ENCODE measurements at places on chromosomes 13 and 19.

- peaks cover 4% of the 10 kb centered on the region for H3K4me1 ChIP-seq
- no peak overlapping the region for H3K27ac ChIP-seq
- H3K36me3 ChIP-seq: no peaks in the 10 kb centered on the region
These were observed 144.2 kb downstream of the SPRY2 start for GRCh38 chr13:80196756-80197155.

DNA sequence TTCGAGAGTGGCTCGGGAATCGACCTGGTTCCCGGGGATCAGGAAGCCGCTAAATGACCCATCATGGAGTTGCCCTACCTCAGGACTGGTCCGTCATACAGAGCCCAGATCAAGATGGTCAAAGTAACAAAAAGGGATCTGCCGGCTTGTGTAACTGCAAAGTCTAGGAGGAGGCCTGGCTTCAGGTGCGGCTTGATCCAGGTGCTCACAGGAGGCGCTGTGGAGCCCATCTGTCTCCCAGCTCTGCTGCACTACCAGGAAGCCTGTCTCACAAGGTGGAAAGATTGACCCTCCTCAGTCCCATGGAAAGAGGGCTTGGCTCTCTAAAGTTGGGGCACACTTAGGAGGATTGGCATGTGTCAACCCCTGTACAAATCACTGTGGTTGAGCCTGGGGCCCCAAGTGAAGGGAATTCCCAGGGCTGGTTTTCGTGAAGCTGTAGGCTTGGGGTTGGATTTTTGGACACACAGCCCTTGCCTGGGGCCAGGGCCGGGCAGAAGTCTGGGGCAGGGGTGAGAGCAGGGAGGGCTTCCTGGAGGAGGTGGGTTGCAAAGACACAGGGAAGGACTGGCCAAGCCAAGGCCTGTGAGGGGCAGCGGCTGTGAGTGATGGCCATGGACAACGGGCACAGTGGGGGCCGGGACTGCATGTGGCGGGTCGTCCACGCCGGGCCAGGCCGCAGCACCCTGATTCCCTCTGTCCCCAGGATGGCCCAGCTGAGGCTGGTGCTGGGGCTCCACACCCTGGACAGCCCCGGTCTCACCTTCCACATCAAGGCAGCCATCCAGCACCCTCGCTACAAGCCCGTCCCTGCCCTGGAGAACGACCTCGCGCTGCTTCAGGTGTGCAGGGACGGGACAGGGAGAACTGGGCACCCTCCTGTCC is 4.2 kb downstream of the GZMM start:
- no peak overlapping the region for H3K4me3 ChIP-seq
- no peaks in the 10 kb centered on the region for H3K27me3 ChIP-seq
- H3K36me3 ChIP-seq: no peaks in the 10 kb centered on the region
- H3K4me1 ChIP-seq: no peaks in the 10 kb centered on the region
- no peak for DNase-seq

- DNase-seq: no peak
- H3K27ac ChIP-seq: no peak overlapping the region
- no peak overlapping the region for H3K4me3 ChIP-seq
- no peaks in the 10 kb centered on the region for H3K4me1 ChIP-seq
These were observed 1952.0 kb upstream of the PCDH20 start for GRCh38 chr13:63367522-63368198.

GRCh38 chr19:2464389-2464788 is 7.6 kb upstream of the LMNB2 start:
- no peaks in the 10 kb centered on the region for H3K4me1 ChIP-seq
- peak overlapping the region; percentile 9 for H3K27ac ChIP-seq
- H3K36me3 ChIP-seq: no peaks in the 10 kb centered on the region
- no peak overlapping the region for H3K4me3 ChIP-seq
- H3K27me3 ChIP-seq: no peaks in the 10 kb centered on the region

DNA sequence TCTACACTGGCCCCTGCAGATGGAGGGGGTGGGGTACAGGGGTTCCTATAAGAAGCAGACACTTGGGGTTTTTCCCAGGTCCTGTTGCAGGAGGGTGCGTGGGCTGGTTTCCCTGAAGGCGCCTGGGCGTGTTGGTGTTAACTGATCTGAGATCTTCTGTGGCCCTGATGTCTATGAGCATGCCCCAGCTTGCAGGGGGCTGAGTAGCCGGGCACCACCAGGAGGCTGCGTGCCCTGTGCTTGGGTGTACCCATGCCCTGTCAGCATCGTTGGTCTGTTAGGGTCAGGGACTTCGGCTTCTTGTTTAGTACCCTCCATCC is 45.3 kb downstream of the CAPN12 start:
- peaks cover 10% of the 10 kb centered on the region for H3K4me1 ChIP-seq
- no peaks in the 10 kb centered on the region for H3K27me3 ChIP-seq
- DNase-seq: no peak

GRCh38 chr19:55103190-55103589 is 14.2 kb downstream of the PPP1R12C start:
- DNase-seq: no peak
- H3K27ac ChIP-seq: no peak overlapping the region
- H3K27me3 ChIP-seq: no peaks in the 10 kb centered on the region
- H3K4me1 ChIP-seq: peaks cover 5% of the 10 kb centered on the region
- H3K36me3 ChIP-seq: peaks cover 3% of the 10 kb centered on the region
- no peak overlapping the region for H3K4me3 ChIP-seq

DNA sequence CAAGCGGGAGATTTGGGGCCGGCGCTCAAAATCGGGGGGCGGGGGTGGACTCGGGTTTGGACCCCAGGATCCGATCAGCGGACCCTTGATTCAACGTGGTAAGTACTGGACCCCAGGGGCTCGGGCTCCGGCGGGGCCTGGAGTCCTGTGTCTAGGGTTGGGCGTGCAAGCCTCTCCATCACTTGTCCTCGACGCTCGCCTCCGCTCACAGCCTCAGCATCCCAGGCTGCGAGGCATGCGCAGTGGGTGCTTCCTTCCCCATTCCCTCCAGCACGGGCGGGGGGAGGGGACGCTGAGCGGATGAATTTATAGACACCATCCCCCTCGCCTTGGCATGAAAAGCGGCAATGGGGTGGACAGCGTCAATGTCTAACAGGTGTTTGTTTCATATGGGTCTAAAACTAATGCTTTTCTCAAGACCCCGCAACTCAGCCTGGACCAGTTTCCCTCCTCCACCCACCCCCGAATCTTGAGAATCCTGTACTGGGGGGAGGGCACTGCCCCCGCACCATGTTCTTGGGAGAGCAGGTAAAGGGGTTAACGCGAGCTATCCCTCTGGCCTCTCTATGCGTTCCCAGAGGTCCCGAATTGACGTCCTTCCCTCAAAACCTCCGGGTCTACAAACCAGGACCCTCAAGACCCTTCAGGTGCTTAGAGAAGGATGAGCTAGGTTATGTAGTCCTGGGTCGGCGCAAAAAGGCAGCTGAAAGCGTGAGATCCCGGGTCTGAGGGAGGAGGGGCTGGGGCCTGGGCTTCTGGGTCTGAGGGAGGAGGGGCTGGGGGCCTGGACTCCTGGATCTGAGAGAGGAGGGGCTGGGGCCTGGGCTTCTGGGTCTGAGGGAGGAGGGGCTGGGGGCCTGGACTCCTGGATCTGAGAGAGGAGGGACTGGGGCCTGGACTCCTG is 579 bp downstream of the CPT1C start:
- peak; percentile 85 for DNase-seq
- no peaks in the 10 kb centered on the region for H3K36me3 ChIP-seq
- H3K4me3 ChIP-seq: peak overlapping the region; percentile 25
- H3K4me1 ChIP-seq: peaks cover 4% of the 10 kb centered on the region

- H3K27me3 ChIP-seq: no peaks in the 10 kb centered on the region
- H3K4me3 ChIP-seq: no peak overlapping the region
- H3K36me3 ChIP-seq: no peaks in the 10 kb centered on the region
These were observed 14.4 kb downstream of the GRTP1 start for GRCh38 chr13:113349491-113349890.

GRCh38 chr13:110652231-110652730 is 36.9 kb downstream of the NAXD start:
- no peaks in the 10 kb centered on the region for H3K4me1 ChIP-seq
- H3K36me3 ChIP-seq: peaks cover 7% of the 10 kb centered on the region
- H3K4me3 ChIP-seq: no peak overlapping the region
- no peaks in the 10 kb centered on the region for H3K27me3 ChIP-seq
- no peak for DNase-seq
- H3K27ac ChIP-seq: no peak overlapping the region

DNA sequence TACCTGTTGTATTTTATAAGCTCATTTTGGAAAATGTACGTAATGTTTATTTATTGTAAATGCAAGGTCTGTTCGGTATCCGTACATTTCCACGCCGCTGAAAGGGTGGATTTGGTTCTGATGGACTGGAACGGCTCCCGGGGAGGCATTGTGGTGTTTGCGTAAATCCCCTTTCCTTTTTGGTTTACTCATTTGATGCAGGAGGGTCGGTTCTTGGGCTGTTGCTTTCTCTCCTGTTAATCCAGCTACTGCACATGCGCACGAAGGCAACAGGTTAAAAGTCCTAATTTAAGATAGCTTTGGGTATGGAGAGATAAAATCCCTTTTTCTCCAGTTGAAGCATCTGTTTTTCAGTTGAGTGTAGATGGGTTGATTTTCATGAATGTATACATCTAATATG is 224.4 kb downstream of the TM9SF2 start:
- no peaks in the 10 kb centered on the region for H3K27me3 ChIP-seq
- H3K27ac ChIP-seq: no peak overlapping the region
- no peaks in the 10 kb centered on the region for H3K36me3 ChIP-seq
- no peak overlapping the region for H3K4me3 ChIP-seq

GRCh38 chr13:77892491-77892890 is 26.1 kb downstream of the EDNRB start:
- no peak overlapping the region for H3K4me3 ChIP-seq
- H3K27me3 ChIP-seq: no peaks in the 10 kb centered on the region
- peaks cover 42% of the 10 kb centered on the region for H3K4me1 ChIP-seq
- H3K27ac ChIP-seq: no peak overlapping the region
- DNase-seq: no peak

- H3K4me3 ChIP-seq: no peak overlapping the region
- no peak overlapping the region for H3K27ac ChIP-seq
- no peak for DNase-seq
- peaks cover 3% of the 10 kb centered on the region for H3K36me3 ChIP-seq
- peaks cover 28% of the 10 kb centered on the region for H3K4me1 ChIP-seq
These were observed 7.7 kb downstream of the NDUFB7 start for GRCh38 chr19:14563989-14564651.

DNA sequence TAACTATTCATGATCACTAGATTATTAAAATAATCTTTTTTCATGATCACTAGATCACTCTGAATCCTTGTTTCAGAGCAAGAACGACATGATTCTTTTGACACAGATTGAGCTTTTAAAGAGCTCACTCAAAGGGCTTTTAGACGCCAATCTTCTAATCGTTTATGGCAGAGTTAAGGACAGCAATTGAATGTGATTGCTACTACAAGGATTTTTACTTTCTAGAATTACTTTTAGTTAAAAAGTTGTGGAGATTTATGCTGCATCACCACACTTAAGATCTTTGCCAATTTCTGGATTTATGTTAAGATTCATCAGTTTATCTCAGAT is 1.3 kb downstream of the EXOSC8 start:
- H3K4me3 ChIP-seq: peak overlapping the region; percentile 93
- H3K4me1 ChIP-seq: peaks cover 6% of the 10 kb centered on the region
- no peak for DNase-seq
- H3K27me3 ChIP-seq: no peaks in the 10 kb centered on the region

- DNase-seq: no peak
- H3K4me1 ChIP-seq: peaks cover 85% of the 10 kb centered on the region
- H3K27ac ChIP-seq: peak overlapping the region; percentile 94
- no peaks in the 10 kb centered on the region for H3K27me3 ChIP-seq
- H3K4me3 ChIP-seq: no peak overlapping the region
These were observed 17.8 kb downstream of the GJA3 start for GRCh38 chr13:20142927-20143480.

DNA sequence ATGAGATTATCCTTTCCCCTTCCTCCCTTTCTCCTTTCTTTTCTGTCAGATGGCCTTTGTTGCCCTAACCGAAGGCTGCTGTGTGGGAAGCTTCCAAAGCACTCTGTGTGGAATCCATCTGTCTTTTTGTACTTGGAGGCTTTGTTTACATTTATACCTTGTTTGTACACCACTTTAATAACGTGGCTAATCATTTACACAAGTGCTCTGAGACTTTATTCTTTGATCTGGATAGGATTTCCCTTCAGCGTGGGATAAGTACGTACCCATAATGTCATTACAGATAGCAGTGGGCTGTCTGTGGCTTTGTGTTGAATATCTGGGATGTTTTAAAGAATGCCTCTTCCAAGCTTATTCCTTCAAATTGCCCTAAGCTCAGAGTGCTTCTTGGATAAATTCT is 684.7 kb upstream of the SLITRK5 start:
- no peaks in the 10 kb centered on the region for H3K36me3 ChIP-seq
- H3K27ac ChIP-seq: no peak overlapping the region
- H3K4me3 ChIP-seq: no peak overlapping the region
- DNase-seq: no peak

DNA sequence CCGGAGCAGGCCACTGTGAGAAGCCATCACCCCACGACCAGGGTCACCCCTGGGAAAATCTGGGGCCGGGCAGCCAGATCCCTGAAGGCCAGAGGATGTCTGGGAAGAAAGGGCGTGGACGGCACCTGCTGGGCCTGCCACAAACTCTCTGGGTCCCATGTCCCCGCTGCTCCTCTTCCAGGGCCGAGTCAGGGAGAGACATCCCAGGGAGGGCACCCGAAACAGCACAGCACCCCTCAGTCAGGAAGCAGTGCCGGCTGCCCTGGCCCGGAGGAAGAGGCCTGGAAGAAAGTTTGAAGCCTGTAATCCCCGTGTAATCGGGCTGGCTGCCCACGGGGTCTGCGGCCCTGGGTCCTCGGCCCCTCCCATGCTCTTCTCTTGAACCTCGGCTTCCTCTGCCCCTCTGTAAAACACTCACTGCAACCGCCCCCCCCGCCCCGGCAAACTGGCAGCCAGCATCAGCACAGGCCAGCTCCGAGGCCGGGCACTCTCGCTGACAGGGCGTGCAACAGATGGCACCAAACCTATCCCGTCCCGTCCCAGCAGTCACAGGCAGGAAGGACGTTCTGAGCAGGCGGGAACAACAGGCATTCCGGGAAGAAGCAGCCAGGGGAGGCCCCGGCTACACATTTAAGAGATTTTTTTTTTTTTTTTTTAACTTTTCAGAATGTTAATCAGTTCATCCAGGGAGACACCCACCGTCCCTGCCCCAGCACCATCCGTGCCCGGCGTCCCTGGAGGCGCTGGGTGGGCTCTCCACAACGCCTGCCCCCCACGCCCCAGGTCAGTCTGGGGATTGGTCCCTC is 1.5 kb downstream of the SBNO2 start:
- no peaks in the 10 kb centered on the region for H3K27me3 ChIP-seq
- H3K27ac ChIP-seq: peak overlapping the region; percentile 67
- H3K36me3 ChIP-seq: no peaks in the 10 kb centered on the region
- H3K4me3 ChIP-seq: peak overlapping the region; percentile 59

DNA sequence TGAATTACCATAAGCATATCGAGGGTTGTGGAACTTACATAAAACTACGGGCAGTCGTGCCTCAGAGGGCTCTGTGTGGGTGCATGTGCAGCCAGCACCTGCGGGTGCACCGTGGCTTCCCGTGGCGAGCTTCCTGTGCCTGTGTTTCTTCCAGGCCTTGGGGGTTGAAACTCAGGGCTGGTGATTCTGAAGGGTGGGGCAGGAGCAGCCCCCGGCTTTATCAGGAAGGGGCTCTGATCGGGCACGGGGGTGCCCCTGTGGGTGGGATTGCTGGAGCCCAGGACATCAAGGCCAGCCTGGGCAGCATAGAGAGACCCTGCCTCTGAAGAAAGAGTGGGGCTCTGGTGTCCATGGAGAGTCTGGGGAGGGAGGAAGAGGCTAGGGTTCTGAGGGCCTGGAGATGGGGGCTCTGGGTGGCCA is 11.1 kb downstream of the ATP4B start:
- no peaks in the 10 kb centered on the region for H3K27me3 ChIP-seq
- DNase-seq: no peak
- H3K36me3 ChIP-seq: no peaks in the 10 kb centered on the region
- H3K4me3 ChIP-seq: no peak overlapping the region

Data from cardiac muscle cell (in vitro differentiated cells and primary cell).